ENCODE measurements at places on chromosomes 13 and 19.

DNA sequence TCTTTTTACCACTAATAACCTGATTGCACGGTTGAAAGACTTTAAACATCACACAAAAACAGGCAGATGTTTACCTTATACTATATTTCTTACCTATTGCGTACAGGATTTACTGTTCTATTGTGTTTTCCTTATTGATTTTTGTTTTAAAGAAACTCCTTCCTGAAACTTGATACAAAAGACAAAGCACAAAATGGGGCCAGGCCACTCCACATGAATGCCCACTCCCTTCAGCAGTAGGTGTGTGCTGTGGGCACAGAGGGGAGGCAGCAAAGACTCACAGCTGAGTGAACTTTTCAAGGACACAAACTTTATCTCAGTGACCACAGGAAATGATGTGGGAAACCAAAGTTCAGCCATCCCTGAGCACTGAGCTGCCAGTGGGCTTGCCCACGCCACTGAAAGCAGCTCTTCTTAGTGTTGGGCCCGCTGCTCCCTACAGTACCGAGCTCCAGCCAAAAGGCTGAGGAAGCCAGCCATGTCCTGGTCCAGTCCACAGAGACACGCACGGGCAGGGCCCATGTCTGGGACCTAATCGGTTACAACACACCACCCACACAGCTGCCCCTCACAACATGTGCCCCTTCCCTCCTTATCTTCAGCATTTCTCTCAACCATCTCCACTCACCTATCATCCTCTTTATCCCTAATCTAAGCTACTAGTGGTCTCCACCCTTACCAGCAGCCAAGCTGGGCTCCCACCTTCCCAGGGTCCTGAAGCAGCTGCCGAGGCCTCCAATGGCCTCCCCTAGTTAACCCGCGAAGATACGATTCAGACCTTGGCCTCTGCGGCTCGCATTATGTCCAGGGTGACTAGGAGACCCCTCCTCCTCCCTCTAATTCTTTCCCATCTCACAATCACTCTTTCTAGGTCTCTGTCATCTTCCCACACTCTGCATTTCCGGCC, 39.5 kb downstream of the ATP7B start:
- no peak for DNase-seq

GRCh38 chr13:76556627-76557026, 329.6 kb downstream of the KCTD12 start:
- no peak for DNase-seq

GRCh38 chr19:40737102-40737644, 13.1 kb downstream of the ACTMAP start:
- no peak for DNase-seq

DNA sequence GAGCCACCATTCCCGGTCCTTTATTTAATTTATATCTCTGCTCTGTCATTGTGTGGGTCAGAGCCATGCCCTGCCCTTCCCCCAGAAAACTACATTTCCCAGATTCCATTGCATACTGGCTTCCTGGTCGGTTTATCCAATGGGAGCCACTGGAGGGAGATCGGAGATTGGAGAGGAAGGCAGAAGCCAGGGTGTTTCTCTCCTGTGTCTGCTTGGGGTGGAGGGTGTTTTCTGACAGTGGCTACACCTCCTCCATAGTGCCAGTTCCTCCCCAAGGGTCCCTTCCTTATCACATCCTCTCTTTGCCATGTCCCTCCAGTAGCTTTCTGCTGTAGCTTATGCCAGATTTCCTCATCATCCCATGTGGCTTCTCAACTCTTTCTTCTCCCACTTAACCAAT, 19.0 kb downstream of the OLFM2 start:
- no peak for DNase-seq

- DNase-seq = peak; percentile 79
These were observed 689 bp downstream of the ING1 start for GRCh38 chr13:110713981-110714796.

DNA sequence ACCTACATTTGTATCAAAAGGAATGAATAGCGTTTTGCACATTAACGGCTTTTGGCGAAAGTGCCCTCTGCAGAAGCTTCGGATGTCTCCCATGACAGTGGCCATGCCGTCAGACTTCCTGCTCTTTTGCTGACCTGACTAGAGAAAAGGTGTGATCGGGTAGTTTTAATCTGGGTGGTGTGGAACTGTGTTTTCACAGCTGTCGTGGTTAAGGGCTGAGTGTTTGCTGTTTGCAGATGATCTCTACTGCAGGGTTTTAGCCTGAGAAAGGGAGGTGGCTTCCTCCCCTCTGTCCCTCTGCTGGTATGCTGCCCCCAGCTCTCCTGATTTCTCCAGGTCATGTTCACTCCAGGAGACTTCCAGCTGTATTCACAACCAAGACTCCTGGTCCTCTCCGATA, 22.4 kb downstream of the ZNF71 start:
- no peak for DNase-seq
